ENCODE measurements at places on chromosomes 6 and 20.

DNA sequence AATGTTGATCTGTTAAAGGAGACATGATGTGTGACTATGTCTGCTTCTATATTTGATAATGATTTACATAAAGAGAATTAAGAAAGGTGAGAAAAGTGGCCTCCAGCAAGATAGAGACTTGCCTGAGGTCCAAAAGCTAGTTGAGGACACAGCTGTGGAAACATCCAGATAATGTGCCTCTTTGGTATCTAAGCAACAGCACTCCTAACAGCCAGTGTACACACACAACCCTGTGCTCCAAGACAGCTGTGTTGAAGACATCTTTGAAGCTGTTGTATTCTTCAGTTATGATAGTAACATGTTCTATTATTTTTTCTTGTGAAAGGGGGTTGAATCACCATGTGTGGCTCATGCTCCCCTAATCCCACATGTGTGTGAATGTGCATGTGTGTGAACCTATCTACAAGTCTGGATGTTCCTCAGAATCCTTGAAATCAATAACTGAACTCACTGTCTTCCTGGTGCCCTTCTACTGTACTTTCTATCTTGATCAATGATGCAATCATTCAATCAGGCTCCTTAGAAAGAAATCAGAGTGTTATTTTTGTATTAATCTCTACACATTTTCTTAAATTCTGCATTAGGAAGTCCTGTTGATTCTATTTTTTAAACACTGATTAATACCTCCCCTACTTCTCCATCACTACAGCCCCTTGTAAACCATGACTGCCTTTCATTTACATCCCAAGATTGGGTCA is 116.7 kb upstream of the SSTR4 start:
- DNase-seq, result no peak

- no peak for DNase-seq
These were observed 57.1 kb downstream of the KIZ start for GRCh38 chr20:21182832-21183563.

DNA sequence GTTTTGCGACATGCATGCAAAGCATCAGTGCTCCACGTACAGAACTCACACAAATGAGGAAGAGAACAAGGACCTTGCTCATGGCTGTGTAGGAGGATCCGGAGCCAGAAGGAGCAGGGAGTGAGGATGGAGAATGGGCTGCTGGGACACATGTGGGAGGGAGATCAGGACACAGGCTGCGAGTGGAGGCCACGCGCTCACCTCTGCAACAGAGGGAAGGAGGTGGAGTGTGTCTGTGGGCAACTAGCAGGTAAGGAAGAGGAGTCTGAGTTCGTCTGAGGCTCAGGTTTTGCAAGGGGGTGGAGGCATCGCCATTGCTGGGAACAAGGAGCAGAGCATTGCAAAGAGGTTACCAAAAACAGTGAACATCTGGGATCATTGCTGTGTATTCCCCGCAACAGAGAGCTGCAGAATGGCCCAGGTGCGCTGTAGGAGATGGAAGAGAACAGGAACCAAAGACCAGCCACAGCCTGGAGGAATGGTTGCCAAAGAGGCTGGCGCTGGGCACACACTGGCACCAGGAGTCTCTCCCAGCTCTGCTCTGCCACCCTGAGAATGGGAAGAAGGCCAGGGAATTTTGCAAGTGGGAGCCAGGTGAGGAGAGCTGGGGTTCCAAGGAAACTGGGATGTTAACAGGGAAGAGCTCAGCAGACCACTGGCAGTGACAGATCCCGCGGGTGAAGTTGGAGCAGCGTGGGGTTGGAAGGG is 90.0 kb upstream of the RPS6KA2 start:
- no peak for DNase-seq

DNA sequence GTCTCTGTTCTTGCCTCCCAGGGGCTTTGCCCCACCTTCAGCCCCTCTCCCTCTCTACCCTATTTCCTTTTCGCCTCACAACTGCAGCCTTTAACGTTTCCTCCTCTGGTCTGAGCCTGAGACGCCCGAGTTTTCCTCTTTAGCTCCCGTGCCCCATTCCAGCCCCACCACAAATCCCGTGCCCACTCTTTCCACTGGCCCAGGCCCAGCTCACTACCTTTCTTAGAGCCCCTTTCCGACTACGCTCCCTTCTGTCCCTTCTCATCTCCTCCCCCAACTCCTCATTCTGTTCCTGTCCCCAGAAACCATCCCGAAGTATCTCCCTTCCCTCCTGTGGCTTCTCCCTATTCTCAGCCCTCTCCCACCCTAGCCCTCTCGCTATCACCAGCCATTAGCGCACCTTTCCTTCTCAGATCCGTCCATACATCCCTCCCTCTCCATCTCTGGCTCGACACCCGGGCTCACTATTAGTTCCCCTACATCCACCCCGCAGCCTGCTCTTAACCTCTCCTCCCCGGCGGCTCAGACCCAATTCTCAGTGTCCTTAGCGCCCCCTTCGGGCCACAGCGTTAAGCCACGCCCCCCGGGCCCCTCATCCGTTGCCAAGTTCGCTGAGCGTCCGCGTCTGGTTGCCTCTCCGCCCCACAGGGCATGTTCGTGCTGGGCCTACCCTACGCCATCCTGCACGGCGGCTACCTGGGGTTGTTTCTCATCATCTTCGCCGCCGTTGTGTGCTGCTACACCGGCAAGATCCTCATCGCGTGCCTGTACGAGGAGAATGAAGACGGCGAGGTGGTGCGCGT is 2.7 kb downstream of the SLC32A1 start:
- no peak for DNase-seq

DNA sequence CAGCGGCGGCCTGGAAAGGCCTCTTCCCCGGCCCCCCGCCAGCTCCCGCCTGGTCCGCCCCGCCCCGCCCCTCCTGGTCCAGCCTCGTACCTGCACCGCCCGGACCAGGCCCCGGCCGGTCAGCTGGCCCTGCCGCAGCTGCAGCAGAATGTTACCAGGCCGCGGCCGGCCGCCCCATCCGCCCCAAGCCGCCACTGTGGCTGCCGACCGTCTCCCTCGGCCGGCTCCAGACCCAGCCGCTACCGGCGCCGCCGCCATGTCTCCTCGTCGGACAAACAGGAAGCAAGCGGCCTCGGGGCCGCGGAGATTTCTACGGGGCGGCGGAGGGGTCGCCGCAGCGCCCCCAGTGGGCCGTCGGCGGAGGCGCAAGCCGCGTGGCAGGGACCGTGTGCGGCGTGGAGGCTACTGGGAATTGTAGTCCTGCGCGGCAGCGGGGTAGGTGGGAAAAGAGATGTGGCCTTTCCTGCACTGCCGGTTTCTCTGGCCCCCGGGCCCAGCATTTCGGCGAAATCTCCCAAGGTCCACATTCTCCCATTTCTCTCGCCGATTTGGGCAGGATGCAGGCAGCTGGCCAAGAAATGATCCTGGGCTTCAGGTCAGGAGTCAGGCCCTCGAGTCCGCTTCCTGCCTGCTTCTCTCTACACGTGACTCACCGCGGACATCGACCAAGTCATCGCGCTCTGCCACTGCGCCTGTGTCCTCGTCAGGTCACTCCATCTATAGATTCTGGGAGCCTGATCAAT is at the start of gene TRPC4AP:
TRPC4AP (minus strand) TSS at position 284 of the 743 bp plus-strand sequence; CDS start at position 258, 26 bp downstream.
- DNase-seq, result no peak

DNA sequence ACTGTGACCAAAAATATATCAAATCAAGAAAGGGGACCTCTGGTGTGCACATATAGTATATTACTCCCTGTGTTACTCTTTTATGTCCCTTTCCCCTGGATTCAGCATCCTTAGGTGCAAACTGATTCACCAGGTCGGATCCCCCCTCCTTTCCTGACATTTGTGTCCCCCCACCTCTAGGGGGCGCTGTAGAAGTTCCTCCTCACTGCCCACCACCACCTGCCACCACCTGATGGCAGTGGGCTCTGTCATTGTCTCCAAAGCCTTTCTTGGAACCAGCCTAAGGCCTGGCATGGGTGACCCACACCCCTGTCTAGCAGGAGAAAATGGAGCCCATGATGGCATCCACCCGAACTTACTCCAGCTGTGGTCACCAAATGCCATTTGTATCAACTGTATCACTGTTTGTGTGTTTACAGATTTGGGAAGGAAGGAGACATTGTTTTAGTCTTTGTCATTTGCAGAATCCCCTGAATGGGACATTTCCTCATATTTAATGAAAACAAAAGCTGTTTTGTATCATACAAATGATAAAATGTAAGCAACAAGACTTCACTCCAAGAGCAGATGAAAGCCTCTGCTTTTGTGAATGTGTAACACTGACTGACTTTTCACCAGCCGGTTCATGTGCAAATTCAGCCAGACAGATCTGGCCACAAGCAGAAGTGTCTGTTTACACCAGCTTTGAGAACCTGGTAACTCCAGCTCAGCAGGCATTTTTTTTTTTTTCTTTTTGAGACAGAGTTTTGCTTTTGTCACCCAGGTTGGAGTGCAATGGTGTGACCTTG is 66.2 kb downstream of the ARMC2 start:
- no peak for DNase-seq

DNA sequence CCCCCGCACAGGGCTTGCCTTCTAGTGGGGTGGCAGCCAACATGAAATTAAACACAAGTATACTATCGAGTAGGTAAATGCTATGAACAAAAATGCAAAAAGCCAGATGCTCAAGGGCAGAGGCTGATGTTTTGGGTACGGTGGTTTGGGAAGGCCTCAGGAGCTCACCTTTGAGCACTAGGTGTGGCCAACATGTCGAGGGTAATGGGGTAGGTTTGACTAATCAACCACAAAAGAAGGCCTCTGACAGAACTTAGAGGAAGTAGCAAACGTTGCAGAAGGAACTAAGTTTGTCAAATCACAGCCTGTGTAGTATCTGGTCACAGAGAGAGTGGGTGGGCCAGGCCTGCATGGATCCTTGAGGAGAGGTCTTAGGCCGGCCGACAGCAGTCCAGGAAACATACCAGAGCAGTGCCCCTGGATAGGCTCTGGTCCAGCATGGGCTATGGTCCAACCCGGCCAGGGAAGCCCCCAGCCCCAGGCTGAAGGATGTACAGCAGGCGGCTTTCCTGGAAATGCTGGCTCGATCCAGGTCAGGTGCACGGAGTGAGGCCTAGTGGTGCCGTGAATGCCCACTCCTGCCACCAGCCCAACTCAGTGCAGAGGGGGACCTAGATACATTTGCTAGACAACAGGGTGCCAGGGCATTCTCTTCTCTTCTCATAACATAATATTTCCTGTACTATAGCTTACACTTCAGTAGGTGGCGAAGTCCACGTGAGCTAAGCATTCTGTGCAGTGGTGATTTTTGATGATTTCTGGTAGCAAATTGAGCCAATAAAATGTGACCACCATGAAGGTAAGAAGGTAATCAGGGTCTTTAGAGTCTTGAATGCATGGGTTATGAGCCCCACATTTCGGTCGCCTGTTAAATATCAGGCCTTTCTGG is 56.3 kb upstream of the CD93 start:
- DNase-seq, result no peak

GRCh38 chr6:37637562-37638413 is 59.9 kb downstream of the MDGA1 start:
- no peak for DNase-seq

All from amniotic stem cell (primary cell).